ENCODE measurements at places on chromosomes 7 and 10. TPM values are rescaled to one million over a fixed set of nuclear protein-coding genes. Genes with fewer than 3 reads are reported as not detected.

DNA sequence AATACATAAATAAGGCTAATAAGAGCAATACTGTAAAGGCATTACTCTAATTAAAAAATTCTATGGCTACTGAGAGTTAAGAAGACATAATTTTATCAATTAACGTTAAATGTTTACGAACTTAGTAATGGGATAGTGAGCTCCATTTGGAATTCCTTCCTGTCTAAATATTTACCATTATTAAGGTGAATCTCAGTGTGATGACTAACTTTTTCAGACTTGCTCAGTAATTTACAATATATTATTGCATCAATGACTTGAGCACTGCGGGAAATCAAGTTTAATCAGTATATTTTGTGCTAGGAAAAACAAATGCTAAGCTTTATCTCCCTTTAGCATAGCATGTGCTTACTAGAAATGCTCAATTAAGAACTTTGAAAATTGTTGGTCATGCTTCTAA is 282.5 kb upstream of the TEX47 start:
- no peak for DNase-seq

The EVX1 gene
- not detected for total RNA-seq

GRCh38 chr10:100348389-100348927 is 1.4 kb downstream of the SCD start:
- no peak for DNase-seq

DNA sequence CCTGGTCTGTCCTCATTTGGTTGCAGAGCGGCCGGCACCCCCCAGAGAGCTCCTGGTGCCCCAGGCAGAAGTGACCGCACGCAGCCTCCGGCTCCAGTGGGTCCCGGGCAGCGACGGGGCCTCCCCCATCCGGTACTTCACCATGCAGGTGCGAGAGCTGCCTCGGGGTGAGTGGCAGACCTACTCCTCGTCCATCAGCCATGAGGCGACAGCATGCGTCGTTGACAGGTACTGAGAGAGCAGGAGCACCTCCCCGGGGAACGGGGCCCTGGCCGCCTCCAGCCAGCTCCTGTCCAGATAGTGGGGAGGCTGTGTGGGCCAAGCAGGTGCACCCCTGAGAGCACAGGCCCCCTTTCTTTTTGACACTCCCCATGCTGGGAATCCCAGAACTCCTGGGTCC is 532.9 kb upstream of the FOXK1 start:
- no peak for DNase-seq

The SPDYE11 gene
- total RNA-seq = not detected

DNA sequence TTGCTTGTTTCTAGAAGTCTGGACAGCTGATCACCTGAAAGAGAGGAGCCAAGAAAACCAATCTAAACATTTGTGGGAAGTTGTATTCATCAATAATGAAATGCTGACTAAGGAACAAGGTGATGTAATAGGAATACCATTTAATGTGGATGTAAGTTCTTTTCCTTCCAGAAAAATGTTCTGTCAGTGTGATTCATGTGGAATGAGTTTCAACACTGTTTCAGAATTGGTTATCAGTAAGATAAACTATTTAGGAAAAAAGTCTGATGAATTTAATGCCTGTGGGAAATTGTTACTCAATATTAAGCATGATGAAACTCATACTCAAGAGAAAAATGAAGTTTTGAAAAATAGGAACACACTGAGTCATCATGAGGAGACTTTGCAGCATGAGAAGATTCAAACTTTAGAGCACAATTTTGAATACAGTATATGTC is 39.8 kb upstream of the ZNF37A start:
- peak; percentile 90 for DNase-seq

The HPS1 gene
- 28.8 TPM for total RNA-seq

GRCh38 chr7:2012044-2012900 is 220.5 kb downstream of the MAD1L1 start:
- no peak for DNase-seq

The AASS gene
- total RNA-seq = 31.6 TPM

The HMX3 gene
- total RNA-seq = not detected

DNA sequence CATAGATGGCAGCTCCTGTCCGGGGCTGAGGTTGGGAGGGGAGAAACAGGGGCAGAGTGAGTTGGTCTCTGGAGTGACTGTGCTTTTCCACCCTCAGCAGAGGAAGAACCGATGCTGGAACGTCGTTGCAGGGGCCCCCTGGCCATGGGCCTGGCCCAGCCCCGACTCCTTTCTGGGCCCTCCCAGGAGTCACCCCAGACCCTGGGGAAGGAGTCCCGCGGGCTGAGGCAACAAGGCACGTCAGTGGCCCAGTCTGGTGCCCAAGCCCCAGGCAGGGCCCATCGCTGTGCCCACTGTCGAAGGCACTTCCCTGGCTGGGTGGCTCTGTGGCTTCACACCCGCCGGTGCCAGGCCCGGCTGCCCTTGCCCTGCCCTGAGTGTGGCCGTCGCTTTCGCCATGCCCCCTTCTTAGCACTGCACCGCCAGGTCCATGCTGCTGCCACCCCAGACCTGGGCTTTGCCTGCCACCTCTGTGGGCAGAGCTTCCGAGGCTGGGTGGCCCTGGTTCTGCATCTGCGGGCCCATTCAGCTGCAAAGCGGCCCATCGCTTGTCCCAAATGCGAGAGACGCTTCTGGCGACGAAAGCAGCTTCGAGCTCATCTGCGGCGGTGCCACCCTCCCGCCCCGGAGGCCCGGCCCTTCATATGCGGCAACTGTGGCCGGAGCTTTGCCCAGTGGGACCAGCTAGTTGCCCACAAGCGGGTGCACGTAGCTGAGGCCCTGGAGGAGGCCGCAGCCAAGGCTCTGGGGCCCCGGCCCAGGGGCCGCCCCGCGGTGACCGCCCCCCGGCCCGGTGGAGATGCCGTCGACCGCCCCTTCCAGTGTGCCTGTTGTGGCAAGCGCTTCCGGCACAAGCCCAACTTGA is 2.7 kb downstream of the REPIN1 start:
- DNase-seq = no peak

GRCh38 chr10:5963071-5963470 is 14.3 kb downstream of the IL15RA start:
- no peak for DNase-seq

DNA sequence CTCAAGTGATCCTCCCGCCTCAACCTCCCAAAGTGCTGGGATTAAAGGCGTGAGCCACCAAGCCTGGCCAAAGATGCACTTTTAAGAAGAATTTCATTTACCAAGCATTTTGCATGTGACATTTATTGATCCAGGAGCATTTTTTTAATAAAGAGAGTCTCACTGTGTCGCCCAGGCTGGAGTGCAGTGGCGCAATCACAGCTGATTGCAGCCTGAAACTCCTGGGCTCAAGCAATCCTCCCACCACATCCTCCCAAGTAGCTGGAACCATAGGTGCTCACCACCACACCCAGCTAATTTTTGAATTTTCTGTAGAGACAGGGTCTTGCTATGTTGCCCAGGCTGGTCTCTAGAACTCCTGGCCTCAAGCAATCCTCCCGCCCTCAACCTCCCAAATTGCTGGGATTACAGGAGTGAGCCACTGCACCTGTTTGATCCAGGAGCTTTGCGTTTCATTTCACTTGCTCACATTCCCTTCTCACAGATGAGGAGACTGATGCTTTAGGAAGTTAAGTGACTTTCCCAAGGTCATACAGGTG is 4.4 kb upstream of the TBL2 start:
- no peak for DNase-seq

DNA sequence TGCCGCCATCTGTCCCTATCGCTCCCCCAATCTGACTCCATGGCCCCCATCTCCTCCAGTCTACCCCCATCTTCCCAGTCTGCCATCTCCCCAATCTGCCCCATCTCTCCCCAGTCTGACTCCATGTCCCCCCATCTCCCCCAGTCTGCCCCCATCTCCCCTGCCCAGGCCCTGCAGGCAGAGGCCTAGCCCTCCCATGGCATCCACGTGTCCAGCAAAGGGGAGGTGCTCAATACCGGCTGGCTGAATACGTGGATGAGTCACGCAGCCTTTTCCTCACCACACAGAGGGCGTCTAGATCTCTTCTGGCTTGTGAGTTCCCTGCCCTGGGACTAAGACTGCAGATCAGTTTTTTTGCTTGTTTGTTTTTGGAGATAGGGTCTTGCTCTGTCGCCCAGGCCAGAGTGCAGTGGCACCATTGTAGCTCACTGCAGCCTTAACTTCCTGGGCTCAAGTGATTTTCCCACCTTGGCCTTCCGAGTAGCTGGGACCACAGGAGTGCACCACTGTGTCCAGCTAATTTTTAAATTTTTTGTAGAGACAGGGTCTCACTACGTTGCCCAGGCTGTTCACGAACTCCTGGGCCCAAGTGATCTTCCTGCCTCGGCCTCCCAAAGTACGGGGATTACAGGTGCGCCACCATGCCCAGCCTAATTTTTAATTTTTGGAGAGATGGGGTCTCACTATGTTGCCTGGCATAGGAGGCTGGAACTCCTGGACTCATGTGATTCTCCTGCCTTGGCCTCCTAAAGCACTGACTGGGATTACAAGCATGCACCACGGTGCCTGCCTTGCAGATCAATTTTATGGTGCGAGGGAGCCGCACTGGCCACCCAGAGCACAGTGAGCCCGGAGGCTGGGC is 15.3 kb upstream of the GPR146 start:
- peak; percentile 94 for DNase-seq

DNA sequence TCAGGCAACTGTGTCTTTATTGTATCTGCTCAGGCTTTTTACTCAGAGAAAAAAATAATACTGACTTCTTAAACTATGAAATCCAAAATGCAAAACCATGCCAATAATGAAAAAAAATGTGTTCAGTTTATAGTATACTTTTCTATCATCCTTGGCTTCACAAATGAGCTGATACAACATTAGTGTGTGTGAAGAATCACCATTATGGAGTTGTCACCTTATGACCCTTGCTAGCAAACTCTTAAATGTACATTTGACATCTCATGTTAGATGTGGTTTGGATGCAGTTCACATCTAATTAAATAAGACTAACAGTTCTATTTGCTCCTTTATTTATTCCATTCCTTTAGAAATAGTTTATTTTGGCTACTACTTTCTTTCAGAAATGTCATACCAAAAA is 4.2 kb upstream of the OR2A2 start:
- DNase-seq = no peak

DNA sequence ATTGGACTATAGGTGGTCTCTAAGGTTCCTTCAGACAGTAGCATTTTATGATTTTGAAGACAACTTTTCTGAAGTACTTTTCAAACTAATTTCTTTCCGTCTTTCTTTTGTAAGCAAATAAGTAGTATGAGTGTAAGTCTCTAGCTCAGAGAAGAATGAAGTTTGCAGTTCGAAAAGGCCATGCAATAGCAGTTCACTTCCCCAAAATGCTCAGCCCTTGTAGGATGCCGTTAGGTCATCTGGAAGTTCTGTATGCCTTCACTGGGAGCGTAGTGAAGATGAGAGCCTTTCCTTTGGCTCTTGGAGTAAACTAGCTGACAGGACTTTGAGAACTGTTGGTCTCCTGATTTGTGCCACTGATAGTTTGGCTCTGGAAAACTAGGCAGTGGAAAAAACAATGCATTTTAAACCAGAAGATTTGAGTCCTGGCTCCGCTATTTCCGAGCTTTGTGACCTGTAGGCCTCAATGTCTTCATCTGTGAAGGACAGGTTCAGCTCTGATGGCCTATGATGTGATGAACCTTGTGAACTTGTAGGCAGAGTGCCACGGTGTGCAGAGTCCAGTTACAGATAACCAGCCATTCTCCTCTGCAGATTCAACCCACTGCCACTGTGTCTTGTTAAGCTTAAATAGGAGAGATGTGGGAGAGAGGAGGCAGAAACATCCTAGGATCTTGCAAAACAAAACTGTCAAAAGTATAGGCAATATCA is 18.8 kb downstream of the SGPL1 start:
- DNase-seq = no peak

The ITIH5 gene
- total RNA-seq = 49.3 TPM

GRCh38 chr7:39356172-39356925 is 209.9 kb upstream of the YAE1 start:
- DNase-seq = no peak

- DNase-seq = no peak
Measured at GRCh38 chr10:91555455-91555854, 77.4 kb downstream of the PPP1R3C start.

GRCh38 chr7:151793531-151793951 is 83.4 kb downstream of the PRKAG2 start:
- no peak for DNase-seq

The EIF3B gene
- 139 TPM for total RNA-seq

DNA sequence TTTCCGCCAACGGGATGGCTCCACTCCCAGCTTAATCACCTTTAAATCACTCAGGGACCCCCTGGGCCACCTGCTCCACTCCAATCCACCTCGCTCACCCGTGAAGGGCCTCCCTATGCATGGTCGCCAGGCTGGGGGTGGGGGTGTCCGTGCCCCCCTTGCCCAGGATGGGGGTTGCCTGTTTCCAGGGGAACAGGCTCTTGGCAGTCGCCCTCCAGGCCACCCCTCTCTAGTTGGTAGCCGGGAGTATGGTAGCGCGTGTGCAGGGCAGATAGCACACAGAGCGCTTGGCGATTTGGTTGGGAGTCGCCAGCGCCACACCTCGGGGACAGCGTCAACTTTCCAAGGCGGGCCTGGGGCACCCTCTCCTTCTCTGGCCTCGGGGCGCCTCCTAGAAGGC is 134.9 kb upstream of the ZNF92 start:
- DNase-seq = no peak

The PRKG1 gene
- total RNA-seq = 60.1 TPM

- no peak for DNase-seq
Measured at GRCh38 chr7:157687158-157687557, 350.4 kb downstream of the DNAJB6 start.

The SLC13A1 gene
- total RNA-seq = not detected
